ENCODE measurements at places on chromosomes 5 and 9.
A peak's percentile ranks its signal among the peaks of the same experiment; 100 is the strongest.

GRCh38 chr5:90849939-90850338, 291.3 kb downstream of the ADGRV1 start:
- no peak for DNase-seq

GRCh38 chr5:146208916-146209522, 5.6 kb downstream of the RBM27 start:
- DNase-seq, result no peak

DNA sequence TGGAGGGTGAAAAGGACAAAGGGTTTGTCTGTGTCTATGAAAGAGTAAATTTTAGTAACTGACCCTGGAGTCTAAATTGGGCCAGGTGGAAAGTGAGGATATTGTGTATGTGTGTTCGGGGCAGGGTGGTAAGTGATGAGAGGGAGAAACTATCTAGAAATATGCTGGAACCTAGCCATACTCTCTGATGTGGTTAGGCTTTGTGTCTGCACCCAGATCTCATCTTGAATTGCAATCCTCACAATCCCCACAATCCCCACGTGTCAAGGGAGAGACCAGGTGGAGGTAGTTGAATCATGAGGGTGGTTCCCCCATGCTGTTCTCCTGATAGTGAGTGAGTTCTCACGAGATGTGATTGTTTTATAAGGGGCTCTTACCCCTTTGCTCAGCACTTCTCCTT, 60.6 kb downstream of the COMMD10 start:
- no peak for DNase-seq

DNA sequence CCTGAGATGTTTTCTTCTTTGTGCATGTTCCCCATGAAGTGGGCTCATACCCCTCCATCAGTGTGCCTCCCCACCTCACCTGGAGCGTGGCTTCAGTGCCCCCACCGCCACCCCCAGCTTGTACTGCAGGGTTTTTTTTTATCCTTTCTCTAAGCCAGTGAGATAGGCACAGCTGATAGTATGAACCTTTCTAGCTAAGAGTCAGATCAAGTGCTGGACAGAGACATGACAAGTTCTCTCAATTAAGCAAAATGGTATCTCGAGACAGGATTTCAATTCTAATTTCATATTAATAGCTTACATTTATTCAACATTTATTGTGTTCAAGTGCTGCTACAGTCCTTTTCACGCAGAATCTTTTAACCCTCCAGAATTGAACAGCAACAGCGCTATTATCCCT, 55.7 kb downstream of the NDFIP1 start:
- DNase-seq, result no peak

GRCh38 chr5:54704333-54704732, 186.8 kb downstream of the SNX18 start:
- no peak for DNase-seq

- no peak for DNase-seq
These were observed 2025.5 kb upstream of the NUDT12 start for GRCh38 chr5:105587963-105588662.

GRCh38 chr5:151345808-151346478, 1.4 kb downstream of the SLC36A2 start:
- DNase-seq, result no peak

- no peak for DNase-seq
These were observed 135.4 kb upstream of the GNA14 start for GRCh38 chr9:77783518-77783917.

- DNase-seq, result no peak
These were observed 271.9 kb upstream of the TMEM161B start for GRCh38 chr5:88540471-88541115.

GRCh38 chr5:163809473-163809872, 304.1 kb downstream of the MAT2B start:
- no peak for DNase-seq

DNA sequence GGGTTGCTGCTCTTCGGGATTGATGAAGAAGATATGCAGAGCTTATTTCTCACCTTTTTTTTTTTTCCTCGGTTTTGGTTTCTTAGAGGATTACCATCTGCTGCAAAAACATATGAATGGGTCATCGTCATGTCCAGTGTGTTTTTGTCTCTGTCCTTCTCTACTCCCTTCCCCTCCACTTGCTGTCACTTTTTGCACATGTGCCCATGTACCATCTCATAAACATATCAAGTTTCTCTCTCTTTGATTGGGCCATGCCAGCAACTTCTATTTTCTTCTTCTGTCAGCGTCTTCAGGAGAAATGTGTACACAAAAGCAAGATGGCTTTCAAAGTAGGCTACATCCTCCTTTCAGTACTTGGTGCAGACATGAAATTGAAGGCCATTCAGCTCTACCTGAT, 57.1 kb downstream of the ZNF462 start:
- no peak for DNase-seq

DNA sequence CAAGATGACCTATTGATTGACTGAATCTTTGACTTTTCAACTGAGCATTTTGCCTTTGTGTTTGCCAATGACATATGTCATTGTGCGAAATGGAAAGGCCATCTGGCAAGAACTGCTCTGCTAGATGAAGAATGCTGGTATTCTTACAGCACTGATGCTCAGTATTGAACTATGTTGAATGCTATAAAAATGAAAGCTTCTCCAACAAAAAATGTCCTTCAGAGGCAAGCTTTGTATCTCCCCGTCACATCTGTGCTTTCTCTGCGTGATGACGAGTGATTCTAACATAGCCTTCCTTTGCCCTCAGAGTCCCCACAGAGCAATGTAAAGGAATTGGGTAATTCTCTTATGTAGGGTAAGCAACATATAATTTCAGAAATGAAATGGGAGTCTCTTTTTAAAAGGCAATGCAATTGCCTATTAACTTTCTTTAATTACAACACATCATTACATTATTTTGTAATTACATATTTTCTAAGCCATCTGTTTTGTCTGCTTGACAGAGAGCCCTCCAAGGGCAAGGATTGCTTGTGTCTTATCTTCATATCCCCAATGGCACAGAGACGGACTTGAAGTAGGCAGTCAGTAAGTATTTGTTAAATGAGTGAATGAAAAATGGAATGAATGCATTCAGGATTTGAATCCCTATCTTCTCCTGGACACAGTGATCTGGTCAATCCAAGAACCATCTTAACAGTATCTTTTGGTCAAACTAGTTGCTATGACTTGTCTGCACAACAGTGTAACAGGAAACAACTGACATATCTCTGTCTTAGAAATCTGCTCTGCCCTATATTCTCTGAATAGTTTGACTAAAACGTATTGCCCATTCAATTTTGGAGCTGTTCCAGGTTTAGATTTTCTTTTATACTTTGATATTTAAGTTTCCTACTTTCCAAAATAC, 46.1 kb downstream of the ENC1 start:
- no peak for DNase-seq

- no peak for DNase-seq
These were observed 29.1 kb downstream of the SEC61B start for GRCh38 chr9:99251157-99251556.

DNA sequence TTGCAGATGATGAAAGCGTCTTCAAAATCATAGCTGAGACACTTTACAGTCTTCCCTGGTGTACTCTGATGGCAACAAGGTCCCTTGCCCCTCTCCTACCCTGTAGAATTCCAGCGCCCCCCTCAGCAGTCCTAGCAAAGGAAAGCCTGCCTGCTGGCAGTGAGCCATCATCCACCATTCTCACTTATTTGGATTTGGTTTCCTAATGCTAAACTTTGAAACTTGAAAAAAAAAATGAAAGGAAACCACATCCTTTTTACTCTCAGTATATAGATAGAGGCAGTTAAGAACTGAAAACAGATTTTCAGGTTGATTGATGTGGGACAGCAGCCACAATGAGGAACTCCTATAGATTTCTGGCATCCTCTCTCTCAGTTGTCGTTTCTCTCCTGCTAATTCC, at the start of gene GZMA:
Gene GZMA, plus strand, starts transcription at position 299 of the 400 bp plus-strand sequence. Its CDS starts 37 bp downstream, at position 336.
- DNase-seq, result no peak

DNA sequence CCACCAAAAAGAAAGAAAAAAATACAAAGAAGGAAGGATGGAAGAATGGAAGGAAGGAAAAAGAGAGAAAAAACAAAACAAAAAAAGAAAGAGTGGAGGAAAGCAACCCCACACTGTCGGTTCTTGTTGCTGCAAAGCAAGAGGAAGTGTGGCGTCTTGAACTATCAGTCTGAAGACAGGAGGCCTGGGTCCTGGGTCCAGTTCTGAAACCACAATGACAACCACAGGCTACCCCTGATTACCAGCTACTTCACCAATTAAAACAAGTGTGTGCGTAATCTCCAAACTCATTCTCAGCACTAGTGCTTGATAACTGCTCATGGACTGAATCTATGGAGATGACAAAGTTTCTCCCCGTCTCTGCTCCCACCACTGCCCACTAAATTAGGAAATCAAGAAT, 93.7 kb downstream of the RASEF start:
- DNase-seq, result no peak

- no peak for DNase-seq
These were observed 440.5 kb upstream of the WWC1 start for GRCh38 chr5:167850911-167851310.

GRCh38 chr9:20199111-20199510, 410.3 kb upstream of the SLC24A2 start:
- no peak for DNase-seq

GRCh38 chr5:152532714-152533113, 127.6 kb upstream of the NMUR2 start:
- peak; percentile 34 for DNase-seq

- DNase-seq, result no peak
These were observed 63.6 kb upstream of the MAP3K1 start for GRCh38 chr5:56751572-56752313.

DNA sequence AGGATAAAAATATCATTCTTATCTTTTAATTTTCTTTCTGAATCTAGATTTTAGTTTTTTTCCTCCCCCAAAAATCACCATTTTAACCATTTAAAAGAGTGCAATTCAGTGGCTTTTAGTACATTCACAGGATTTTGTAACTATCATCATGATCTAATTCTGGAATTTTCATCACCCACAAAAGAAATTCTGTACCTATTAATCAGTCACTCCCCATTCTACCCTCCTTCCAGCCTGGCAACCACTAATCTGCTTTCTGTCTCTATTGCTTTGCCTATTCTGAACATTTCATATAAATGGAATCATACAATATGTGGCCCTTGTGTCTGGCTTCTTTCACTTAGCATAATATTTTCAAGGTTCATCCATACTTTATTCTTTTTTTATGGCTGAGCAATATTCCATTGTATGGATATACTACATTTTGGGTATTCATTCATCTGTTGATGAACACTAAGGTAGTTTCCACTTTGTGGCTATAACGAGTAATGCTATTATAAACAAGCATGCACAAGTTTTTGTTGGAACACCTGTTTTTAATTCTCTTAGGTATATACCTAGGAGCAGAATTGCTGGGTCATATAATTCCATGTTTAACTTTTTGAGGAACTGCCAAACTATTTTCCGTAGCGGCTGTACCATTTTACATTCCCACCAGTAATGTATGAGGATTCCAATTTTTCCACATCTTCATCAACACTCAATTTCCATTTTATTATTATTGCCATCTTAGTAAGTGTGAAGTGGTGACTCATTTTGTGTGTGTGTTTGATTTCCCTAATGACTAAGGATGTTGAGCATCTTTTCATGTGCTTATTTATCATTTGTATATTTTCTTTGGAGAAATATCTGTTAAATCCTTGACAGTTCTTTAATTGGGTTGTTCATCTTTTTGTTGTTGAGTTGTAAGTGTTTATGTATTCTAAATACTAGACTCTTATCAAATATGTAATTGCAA, 340.3 kb downstream of the CWC27 start:
- no peak for DNase-seq

DNA sequence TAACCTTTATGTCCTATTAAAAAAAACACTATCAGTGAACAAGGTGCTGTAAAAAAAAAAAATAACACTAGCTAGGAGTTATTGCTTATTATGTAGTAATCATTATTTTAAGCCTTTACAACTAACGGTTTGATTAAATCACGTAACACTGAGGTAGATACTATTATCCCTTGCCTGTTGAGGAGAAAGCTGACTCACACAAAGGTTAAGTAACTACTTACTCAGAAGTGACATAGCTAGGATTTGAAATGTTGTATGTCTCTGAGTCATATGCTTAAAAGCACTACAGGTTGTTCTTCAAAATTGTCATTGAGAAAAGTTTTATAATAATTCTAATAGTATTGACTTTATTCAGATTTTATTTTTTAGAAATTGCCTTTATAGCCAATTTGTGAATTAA, 8.8 kb downstream of the TENT2 start:
- no peak for DNase-seq

DNA sequence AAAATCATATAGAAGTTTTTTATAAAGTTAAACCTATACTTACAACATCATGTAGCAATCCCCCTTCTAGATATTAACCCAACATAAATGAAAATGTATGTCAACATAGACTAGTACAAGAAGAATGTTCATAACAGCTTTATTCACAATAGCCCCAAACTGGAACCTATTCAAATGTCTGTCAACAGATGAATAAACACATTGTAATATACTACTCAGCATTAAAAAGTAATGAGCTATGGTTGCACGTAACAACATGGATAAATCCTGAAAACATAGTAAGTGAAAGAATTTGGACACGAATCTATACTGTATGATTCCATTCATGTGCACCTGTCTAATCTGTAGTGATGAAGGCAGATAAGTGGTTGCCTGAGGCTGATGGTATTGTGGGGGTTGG, 73.9 kb downstream of the CSNK1G3 start:
- no peak for DNase-seq

DNA sequence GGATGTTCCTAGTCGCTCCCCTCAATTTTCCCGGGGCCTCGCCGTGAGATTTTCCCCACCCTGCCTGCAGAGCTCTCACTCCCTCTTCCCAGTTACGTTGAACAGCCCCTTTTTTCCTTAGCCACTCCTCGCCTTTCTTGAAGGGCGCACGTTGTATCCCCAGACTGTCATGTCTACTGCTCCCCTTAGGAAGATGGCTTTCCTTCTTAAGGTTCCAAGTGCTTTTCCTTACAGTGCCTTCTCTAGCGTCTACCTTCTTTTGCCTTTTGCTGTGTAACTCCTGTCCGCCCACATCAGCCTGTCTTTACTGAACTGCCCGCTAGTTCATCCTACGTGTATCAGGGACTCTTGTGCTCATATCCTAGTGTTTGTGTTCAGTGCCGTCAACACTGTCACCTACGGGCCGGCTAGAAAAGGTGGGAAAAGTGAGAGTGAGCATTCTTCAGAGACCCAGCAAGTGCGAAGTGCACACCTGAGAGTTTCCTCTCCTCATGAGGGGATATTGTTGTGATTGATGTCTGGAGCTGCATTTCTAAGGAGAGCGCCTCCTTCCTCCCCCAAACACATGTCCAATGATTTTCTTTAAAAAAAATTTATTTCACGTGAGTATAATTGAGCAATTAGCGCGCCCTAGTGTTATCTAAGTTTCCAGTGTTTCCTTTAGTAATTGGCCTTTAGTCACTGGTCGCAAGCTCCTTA, 764 bp downstream of the CAMLG start:
- DNase-seq, result no peak

DNA sequence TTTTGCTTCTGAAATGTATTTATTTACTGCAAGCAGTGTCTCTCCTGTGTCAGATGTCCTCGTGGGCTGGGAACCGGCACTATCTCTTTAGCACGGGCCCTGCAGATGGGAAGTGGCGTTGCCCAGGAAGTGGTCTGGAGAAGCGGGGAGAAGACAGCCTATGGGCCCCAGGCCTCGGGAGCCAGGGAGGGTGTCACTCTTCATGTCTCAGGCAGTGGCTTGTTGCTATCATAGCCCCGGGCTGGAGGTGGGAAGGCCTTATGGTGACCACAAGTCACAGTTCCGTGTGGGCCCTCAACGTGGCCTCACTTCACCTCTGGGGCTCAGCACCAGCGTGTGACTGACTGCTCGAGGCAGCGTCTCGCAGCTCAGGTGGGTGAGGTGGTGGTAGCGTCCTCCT, 41.4 kb downstream of the SYK start:
- no peak for DNase-seq

Data from NCI-H2171 (cell line).